NCI-H460 (cell line): ENCODE measurements at places on chromosomes 5 and 9.

DNA sequence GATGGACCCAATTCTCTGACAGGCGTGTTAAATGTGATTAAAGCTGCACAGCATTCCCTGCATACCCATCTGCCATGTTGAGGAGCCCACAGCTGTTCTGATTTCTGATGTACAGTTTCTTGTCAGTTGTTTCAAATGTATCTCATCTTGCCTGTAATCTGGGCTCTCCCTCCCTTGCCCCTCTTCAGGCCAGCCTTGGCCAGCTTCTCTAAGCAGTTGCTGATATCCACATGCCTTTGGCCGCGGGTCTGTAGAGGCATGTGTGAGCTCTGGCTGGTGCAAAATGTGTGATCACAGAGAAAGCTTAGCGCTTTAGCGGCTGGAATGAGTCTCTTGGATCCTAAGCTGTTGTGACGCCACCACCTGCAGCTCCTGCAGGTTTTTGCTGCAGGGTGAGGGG is 332.0 kb downstream of the MLLT3 start:
- no peak for DNase-seq

DNA sequence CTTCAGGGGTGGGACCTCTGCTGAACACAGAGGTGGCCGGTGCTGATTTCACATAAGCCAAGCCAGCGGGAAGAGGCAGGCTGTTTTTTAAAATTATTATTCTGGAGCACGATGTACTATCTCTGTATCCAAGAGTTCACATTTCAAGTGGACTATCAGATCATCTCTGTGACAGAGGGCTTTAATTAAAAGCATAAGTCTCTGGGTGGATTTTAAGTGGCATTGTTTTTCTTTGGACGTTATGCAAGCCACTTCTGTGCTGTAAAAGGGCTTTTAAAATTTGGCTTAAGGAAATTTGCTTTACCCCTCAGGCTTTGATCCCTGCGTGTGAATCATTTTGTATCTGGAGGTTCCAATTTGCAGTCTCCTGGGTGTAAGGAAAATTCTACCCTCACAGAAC is 124.7 kb downstream of the PALM2AKAP2 start:
- no peak for DNase-seq

DNA sequence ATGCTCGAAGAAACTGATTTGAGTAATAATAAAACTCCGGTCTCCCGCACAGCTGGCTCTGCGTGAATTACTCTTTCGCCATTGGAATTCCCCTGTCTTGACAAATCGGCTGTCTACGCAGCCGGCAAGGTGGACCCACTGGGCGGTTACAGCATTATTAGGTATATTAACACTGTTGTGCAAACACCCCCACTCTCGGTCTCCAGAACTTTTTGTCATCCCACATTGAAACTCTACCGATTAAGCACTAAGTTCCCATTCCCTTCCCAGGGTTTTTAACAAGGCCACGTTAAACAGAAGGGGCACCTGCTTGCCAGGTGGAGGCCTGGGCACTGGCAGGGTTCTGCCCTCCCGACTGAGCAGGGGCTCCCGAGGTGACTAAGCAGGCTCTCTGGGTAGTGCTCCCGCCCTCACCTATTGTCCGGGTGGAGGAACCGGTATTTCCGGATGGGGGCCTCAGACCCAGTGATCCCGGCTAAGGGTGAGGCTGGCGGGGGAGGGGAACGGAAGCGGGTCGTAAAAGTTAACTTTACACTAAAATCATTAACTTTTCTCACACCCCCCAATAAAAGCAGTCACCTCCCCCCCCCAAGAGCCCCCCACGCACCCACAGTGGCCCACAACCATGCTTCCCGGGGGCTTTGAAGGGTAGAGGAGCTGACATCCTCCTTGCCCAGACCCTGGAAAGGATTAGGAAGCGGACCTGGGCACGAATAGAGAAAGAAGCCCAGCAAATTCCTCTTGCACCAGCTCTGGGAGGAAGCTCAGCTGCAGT is 53.5 kb upstream of the TJP2 start:
- DNase-seq, result no peak

GRCh38 chr5:96337048-96337781 is 95.8 kb downstream of the PCSK1 start:
- DNase-seq, result no peak

DNA sequence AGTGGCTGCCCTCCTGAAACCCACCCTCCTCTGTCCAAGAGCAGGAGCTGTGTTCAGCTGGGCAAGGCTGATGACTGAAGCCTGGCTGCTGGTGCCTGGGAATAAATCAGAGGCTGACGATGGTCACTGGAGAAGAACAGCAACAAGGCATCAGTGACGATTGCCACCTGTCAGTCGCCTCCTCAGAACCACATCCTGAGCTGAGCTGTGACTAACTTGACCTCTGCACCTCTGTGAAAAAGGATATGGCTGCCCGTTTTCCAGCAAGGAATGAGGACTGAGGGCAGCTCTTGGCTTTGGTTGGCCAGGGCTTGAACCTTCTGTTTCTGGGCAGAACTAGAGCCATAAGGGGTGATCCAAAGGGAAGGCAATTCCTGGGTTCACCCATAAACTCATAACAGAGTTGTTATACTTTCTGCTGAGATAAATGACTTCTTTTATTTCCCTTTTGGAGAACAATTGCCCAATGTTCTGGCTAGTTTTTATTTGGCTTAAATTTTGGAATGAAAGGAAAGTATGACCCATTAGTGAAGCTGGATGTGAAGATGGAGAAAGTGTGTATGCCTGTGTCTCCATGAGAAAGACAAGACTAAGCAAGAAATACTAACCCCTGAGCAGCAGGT is 40.1 kb downstream of the TRIP13 start:
- no peak for DNase-seq

- no peak for DNase-seq
Observed at GRCh38 chr5:78588507-78588906, 60.1 kb downstream of the LHFPL2 start.
